ENCODE measurements at places on chromosomes 2 and 18. TPM values are rescaled to one million over a fixed set of nuclear protein-coding genes. Genes with fewer than 3 reads are reported as not detected.
A peak's percentile ranks its signal among the peaks of the same experiment; 100 is the strongest.

GPR55 gene
- 0.08 TPM for total RNA-seq

NEB gene
- 30.5 TPM for total RNA-seq

GAL3ST2 gene
- total RNA-seq, result 0.44 TPM

CLASP1 gene
- 48.2 TPM for total RNA-seq

NTSR2 gene
- not detected for total RNA-seq

UBE2F gene
- total RNA-seq, result 87.8 TPM

DNA sequence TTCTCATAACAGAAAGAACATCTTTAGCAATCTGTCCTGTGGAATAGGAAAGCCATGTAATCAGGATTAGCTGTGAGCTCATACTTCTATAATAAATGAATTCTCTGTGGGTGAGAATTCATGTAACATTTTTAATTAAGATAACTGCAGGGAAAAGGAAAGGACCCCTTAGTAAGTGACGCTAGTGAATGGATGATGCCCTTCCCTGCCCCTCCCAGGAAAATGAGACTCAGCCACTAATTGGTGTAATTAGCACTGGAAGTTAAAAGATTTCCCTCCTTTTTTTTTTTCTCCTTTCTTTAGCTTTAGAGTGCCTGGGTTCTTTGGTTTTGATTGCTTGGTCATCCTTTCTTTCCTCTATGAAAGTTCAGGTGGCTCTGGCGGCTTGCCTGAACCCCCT, 90.3 kb downstream of the VWA3B start:
- DNase-seq, result no peak

DNA sequence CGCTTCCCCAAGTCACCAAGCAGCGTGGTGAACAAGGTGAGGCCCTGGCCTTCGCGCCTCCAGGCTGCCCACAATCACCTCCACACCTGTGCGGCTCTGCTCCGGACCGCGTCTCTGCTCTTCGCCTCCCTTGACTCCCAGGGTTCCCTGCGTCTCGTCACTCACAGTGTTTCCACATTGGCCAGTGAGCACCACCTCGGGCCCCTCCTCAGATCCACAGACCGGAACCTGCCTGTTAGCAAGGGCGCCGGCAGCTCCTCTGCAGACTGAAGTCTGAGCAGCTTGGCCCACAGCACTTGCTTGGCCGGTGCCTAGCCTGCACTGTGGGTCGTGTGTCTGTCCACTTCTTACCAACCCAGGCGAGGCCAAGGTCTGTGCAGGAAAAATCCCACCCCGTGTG, 155.3 kb upstream of the ALKAL2 start:
- no peak for DNase-seq

DNA sequence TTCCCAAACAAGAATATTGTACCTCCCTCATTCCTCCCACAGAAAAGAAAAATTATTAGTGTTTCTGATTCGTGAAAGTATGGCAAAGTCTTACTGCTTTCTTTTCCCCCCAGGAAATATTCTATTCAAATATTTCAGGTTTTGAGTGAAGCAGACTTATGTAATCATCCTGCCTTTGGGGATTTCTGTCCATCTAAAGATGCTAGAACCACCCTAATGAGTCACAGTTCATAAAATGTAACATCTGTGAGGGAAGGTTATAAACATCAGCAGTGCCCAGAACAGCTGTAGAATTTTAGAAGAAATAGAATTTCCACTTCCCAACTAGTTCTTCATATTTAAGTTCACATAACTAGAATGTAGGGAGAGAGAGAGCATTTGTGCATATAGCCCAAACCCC, 39.0 kb downstream of the EEF1B2 start:
- no peak for DNase-seq

GRCh38 chr2:141513853-141514252, 617.0 kb downstream of the LRP1B start:
- no peak for DNase-seq

GRCh38 chr2:47272031-47272864, 117.1 kb upstream of the STPG4 start:
- peak; percentile 79 for DNase-seq

DNA sequence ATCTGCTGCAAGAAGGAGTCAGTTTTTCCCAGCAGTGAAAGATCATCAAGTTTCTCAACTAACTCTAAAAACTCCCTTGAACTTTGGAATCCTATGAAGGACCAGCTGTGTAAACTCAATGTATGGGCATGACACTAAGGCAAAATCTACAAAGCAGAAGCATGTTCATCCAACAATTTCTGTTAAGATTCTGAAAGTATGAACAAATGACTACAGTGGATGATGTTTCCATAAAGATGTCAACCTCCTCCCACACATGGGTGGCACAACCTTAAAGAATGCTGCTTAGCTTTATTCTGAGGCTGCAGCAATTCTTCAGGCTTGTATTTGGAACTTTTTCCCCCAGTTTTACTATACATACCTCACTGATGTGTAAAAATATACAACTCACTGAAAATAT, 47.2 kb downstream of the WDR33 start:
- no peak for DNase-seq

DNA sequence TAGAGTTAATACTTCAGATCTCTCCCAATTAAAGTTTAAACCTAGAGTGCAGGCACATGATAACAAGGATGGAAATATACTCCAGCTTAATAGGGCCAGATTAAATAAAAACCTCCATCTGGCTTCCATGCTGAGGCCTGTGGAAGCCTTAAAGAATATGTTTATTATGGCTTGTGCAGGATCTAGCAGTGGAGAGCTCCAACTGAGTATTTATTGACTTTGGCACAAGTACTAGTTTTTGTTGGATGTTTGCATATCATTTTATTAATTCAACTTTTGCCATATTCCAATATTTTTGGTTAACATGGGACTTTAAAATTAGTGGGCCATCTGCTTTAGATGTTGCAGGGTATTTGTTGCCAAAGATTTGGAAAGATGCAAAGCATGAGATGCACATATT, 860.4 kb upstream of the SOX11 start:
- DNase-seq, result no peak

GRCh38 chr2:127410871-127411652, 7.2 kb upstream of the PROC start:
- DNase-seq, result no peak

- no peak for DNase-seq
Measured at GRCh38 chr2:125471963-125472362, 1184.0 kb upstream of the GYPC start.

DNA sequence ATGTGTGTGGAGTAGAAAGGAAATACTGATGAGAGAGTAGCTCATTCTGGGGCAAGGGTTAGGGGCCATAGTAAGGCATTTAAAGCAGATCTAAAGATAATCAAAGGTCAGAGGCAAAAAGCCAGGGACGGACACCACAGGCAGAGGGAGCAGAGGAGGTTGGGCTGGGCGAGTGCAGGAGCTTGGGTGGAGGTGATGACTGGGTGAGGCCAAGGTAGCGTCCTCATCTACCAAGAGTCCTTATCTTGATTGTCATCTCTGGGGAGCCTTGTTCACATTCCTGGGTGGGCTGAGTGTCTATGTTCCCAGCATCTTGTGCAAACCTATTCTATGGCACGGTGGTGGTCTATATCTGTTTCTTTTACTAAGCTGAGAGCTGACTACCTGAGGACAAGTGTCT, 26.1 kb upstream of the SAG start:
- DNase-seq, result no peak

DNA sequence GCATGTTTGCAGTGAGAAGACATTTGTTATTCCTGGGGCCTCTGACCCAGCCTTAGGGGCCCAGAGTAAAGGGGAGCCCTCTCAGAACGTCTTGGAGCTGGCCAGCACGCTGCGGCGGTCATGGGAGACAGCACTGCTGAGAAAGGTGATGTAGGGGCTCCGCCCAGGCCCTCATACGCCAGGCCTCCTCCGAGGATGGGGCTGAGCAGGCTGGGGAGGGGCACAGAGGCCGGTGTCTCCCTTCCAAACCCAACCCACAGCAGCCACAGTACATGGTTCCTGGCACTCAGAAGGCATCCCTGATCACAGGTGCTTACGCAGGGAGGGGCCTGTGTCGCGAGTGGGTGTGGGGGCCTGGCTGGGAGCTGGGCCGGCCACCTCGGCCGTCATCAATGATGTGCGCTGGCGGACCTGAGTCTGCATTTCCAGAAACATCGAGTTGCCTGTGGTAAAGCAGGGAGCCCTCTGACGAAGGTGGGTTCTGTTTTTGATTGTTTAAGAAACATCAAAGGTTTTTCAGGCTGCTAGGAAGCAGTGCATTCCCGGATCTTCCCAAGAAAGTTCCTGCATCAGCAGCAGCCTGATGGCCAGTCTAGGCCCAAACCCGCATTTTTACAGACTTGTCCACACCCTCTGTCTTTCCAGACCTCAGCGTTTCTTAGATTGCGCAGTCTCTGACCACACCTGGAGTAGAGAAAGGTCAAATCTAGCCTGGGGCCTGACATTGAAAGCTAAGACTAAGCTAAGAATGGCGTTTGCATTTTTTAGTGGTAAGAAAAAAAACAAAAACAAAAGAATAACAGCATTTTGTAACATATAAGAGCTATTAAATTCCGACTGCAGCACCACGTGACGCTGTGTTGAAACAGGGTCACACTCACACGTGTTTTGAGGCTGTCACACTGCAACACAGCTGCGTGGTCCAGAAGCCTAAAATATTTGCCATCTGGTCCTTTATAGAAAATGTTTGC, 51.2 kb upstream of the PXDN start:
- no peak for DNase-seq

- DNase-seq, result no peak
Measured at GRCh38 chr18:37272226-37272625, 293.4 kb downstream of the CELF4 start.

DNA sequence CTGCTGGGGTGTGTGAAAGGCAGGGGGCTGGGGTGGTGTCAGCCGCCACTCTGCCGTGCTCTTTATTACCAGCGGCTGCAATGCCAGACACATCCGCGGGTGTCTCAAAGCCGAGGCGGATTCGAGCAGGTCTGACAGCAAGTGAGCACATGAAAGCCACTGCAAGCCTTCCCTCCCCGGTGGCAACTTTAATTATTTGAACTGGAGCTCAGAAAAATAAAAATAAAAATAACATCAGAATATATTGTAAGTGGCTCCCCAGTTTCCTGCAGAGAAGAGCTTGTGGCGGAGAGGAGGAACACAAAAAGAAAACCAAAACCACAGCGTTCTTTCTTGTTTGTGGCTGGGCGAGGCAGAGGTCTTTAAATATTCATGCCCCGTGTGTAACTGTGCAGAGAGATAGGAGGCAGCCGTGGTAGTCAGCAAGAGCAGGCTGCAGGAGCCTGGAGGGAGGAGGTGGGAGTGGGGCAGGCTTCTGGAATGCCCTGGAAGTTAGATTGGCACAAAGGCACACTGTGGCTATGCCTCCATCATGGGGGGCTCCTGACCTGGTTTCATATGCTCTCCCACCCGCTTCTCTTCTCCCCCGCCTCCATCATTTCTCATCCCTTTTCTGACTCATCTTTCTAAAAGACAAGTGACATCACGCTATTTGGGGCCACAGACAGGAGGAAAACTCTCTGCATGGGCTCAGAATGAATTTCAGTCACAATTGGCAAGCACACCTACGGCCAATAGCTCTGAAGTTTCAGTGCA, 199.8 kb downstream of the CLIP4 start:
- no peak for DNase-seq

GRCh38 chr2:101400506-101401325, 13.4 kb upstream of the CREG2 start:
- DNase-seq, result no peak

DNA sequence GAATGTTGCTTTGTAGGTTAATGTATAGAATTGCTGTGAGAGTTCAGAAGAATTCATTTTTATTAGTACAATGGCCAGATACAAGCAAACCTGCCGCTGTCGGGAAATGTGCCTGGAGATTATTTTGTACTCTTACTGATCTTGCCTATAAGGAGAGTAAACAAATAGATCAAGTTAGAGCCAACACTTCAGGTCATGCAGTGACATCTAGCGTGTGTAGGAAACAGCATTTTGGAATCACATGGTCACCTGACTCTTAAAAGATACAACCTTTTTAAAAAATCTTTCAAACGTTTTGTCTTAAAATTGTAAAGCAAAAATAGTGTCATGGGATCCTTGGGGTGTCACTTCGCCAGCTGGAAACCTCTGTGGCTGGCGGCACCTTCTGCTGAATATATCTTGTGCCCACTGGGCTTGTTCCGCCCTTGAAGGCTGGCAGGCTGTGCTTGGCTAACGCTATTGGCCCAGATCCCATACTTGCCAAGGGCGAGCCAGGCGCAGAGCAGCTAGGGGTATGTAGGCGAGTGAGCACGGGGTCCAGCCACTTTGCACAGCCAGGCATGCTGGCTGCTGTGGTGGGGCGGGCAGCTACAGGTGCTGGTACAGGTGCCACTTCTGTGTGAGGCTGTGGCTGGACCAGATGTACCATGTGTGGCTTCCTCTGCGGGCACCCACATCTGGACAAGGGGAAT, 19.5 kb upstream of the RPRM start:
- DNase-seq, result no peak

- DNase-seq, result no peak
Measured at GRCh38 chr2:212979046-212979612, 172.3 kb downstream of the IKZF2 start.

DNA sequence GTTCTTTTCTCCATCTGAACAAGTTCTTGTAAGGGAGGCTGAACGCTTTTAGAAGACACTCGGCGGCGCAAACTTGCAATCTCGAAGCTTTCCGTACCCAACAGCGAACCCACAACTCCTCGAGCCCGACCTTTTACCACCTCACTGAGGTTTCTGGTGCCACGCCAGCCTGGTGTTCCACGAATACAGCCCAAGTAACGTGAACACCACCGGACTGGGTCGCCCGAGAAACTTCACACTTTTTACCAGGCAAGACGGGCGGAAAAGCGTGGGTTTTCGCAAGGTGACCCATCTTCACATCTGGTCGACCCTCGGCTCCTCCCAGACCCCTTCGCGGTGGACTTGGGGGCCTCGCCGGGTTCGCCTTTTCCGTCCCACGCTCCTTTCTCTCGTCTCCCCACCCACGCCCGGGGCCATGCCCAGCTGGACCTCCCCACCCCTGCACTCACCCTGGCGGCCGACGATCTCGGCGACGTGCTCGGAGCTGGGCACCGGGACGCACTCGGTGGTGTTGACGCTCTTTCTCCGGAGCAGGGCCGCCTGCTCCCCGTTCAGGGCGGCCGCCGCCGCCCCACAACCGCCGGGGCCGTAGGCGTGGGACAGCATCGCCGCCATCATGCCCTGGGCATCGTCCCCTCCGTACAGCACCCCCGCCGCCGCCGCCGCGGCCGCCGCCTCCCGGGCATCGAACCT, 1.2 kb downstream of the MEX3C start:
- peak; percentile 55 for DNase-seq
